ENCODE measurements at places on chromosomes 6 and 20.
A peak's percentile ranks its signal among the peaks of the same experiment; 100 is the strongest.

GRCh38 chr6:136035378-136036070, 184.0 kb downstream of the PDE7B start:
- DNase-seq: no peak

- DNase-seq: no peak
Observed at GRCh38 chr6:157679605-157680580, 143.2 kb upstream of the SNX9 start.

GRCh38 chr6:142746524-142746923, 198.5 kb downstream of the HIVEP2 start:
- no peak for DNase-seq

DNA sequence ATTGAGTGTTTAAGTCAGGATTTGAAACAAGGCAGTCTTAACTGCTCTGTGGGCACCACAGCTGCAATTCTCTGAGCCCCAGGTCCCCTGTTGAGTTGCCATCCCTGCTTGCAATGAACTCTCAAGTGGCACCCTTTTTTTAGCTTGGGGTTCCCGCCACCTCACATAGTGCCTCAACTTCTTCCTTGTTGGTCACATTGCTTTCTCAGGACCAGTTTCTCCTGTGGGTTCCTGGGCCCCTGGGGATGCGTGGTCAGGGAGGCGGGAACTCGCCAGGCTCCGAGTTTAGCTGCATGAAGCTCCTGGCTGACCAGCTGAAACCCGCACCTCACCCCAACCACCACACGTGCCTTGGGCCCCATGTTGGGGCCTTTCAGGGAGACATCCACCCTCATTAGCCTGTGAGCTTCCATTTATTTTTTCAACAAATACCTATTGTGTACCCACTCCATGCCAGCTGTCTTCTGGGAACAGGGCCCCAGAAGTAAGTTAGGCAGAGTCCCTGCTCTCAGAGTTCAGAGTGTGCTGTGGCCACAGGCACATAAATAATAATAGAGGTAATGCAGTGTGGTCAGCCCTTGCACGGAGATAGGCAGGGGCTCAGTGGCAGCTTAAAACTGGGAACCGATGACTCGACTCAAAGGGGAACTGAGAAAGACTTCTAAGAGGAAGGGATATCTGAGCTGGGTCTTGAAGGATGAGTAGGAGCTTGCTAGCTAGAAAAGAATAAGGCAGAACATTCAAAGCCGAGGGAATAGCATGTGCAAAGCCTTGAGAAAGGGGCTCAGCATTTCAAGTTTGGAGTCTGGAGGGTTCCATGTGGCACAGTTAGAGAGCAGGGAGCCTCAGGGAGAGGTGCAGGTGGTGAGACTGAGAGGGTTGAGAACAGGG, 33.9 kb upstream of the FAM83D start:
- DNase-seq: no peak

GRCh38 chr6:1619673-1620503, 10.2 kb downstream of the FOXC1 start:
- DNase-seq: no peak

DNA sequence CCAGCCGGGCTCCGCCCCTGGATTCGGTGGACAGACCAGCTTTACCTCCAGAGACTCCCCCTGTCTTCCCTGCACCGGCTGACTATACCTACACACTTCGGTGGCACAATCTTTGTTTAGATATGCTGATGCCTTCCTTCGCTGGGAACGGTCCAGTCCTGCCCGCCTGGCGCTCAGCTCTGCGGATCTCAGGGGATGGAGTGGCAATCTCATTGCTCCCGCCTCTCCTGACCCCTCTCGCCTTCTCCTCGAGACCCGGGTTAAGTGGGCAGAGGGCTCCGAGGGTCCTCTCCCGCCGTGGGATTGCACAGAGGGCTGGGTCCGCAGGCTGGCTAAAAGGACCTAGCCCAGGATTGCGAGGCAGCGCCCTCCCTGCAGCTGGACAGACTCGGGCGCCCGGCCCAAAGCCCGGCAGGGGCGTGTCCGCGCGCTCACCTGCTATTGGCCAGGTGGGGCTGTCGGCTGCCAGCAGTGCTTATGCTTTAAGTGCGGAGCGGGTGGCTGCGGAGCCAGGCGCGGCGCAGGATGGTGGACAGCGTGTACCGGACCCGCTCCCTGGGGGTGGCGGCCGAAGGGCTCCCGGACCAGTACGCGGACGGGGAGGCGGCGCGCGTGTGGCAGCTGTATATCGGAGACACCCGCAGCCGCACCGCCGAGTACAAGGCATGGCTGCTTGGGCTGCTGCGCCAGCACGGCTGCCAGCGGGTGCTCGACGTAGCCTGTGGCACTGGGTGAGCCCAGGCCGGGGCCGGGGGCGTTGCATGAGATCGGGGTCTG, at the start of gene GNMT:
Gene GNMT, plus strand, starts transcription at position 512 of the 777 bp plus-strand sequence. Its CDS starts 14 bp downstream, at position 526.
- peak; percentile 14 for DNase-seq

- no peak for DNase-seq
Observed at GRCh38 chr20:54061101-54061881, 9.1 kb downstream of the BCAS1 start.

DNA sequence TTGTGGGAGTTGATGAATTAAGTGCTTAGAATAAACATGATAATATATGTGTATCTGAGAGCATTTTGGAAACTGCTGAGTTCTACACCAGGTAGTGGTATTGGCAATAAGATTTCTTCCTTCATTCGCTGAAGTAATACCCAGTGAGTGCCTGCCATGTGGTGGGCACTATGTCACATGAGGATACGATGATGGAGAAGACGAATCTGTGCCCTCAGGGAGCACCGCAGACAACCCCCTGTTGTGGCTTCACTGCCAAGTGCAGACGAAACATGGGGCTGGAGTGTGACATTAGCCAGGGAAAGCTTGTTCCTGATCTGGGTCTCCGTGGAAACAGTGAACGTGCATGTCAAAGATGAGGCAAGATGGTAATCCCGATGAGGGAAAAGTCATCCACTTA, 7.9 kb downstream of the ZNF76 start:
- no peak for DNase-seq

DNA sequence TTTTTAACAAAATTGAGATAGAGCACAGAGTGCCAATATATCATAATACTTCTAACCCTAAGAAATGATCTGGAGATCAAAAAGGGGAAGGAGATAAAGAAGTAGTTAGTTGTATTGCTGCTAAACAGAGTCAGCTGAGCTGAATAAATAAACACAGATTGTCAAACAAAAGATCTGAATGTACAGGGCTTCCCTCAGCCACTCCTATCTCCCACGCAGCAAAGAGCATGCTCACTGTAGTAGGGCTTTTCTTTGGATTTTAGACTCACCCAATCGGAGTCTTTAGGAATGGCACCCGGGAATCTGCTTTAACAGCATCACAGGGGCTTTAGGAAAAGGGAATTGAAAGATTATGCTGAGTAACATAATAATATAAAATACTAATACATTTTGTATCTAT, 222.2 kb upstream of the STXBP5 start:
- DNase-seq: no peak

GRCh38 chr6:10268611-10269310, 146.1 kb downstream of the TFAP2A start:
- no peak for DNase-seq

- no peak for DNase-seq
Observed at GRCh38 chr20:25032065-25032477, 25.9 kb downstream of the ACSS1 start.

DNA sequence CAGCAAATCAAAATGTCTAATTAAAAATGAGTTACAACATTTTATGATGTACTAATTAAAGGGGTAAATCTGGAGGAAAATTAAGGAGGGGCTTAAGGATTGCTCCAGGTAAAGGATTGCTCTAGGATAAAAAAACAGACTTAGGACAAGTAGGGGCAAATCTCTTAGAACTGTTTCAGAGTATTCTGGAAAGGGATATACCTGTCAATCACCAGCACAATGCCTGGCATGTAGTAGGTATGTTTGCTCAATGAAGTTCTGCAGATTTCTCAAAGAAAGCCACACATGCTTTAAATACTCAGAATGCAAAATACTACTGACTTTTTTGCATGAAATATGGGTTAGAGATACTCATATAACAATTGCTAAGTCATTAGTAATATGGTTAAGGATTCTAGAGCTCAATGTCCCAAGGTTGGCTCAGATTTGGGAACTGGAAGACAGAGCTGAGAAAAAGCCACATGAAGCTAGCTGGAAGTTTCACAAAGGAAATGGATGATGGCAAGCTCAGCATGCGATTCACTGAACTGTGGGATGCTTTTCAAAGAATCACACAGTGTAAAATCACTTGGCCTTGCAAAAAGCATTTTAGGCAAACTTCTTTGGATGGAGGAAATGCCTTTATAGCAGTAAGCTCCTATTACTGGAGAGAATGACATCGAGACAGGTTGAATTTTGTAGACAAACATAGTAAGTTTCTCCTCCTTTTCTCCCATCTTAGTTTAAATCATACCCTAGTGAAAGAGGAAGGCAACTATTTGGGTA, 72.8 kb downstream of the MAP3K5 start:
- no peak for DNase-seq

- no peak for DNase-seq
Observed at GRCh38 chr20:59376109-59376841, 75.9 kb downstream of the EDN3 start.

GRCh38 chr6:15713325-15713724, 50.5 kb upstream of the DTNBP1 start:
- no peak for DNase-seq

GRCh38 chr6:154433477-154434241, 76.8 kb downstream of the CNKSR3 start:
- no peak for DNase-seq

GRCh38 chr20:50551288-50551687, 41.1 kb downstream of the PTPN1 start:
- DNase-seq: no peak

DNA sequence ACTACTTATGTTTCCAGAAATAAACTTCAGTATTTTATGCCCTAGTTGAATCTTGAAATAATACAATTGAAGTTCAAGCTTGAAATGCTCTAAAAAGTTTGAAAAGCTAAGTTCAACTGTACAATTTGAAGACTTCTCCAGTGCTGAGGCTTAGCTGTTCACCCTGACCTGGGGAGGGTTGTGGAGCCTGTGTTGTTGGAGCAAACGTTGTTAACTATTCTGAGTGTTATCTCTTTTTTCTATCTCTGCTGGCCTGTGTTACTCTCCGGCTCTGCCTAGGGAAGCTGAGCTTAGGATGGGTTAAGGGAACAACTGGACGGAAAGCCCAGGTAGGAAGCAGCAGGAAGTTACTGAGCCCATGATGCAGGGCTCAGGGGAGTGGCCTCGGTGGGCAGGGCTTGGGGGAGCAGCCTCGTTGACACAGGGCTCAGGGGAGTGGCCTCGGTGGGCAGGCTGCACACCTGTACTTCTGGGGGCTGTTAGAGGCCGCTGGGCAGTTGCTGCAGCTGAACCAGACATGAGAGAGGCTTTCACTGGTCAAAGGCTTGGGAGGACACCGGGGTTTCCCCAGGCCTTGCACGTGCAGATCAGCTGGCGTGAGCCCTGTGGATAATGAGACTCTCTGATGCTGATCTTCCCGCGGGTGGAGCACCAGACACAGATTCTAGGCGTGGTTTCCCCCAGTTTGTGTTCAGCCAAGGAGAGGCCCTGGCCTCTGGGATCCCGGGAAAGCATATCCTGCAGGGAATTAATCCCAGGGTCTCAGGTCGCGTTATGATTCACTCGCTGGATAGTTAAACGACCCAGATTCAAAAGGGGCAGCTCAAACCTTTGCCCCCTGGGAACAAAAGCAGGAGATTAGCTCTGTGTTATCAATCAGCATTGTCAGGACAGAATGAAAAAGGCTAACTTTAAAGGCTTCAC, 58.9 kb downstream of the ERMARD start:
- DNase-seq: no peak

- DNase-seq: no peak
Observed at GRCh38 chr6:131400779-131401496, 172.1 kb upstream of the ARG1 start.

DNA sequence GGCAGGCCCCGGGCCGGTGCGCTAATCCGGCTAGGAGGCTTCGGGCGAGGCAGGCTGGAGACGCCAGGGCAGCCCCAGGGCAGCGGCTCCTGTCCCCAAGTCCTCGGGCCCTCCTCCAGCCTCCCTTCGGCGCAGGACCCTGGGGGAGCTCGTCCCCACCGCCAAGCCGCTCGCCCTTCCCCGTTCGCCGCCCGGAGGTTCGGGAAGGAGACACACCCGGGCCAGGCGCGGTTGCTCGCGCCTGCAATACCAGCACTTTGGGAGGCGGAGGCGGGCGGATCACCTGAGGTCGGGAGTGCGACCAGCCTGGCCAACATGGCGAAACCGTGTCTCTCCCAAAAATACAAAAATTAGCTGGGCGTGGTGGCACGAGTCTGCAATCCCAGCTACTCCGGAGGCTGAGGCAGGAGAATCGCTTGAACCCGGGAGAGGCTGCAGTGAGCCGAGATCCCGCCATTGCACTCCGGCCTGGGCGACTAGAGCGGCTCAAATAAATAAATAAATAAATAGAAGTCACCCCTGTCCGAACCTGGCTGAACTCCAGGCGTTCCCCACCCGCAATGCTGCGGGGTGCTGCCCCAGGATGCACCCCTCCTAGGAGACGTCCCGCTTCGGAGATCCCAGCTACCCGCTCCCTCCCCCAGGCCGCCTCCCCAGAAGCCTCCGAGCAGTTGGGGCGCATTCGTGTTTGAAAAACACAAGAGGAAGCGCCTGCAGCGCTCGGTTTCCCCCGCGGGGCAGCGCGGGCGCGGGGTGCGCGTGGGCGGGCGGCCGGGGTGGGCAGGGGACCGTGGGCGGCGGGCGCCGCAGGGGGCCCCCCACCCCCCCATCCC, 27.5 kb downstream of the SERPINB9 start:
- no peak for DNase-seq

DNA sequence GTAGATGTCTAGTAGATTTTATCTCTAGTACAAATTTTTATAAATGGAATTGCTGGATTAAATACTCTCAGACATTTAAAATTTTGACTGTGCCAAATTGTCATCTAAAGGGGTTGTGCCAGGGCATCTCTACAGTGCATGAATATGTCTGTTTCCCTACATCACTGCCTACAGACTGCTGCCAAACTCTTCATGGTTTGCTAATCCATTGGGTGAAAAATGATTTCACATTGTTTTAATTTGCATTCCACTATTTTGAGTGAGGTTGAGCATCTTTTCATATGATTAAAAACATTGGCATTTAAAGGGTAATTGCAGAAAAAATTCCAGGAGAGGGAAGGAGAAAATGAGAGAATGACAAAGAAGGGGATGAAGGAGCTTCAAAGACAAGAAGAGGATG, 267.7 kb upstream of the RNF24 start:
- DNase-seq: no peak

DNA sequence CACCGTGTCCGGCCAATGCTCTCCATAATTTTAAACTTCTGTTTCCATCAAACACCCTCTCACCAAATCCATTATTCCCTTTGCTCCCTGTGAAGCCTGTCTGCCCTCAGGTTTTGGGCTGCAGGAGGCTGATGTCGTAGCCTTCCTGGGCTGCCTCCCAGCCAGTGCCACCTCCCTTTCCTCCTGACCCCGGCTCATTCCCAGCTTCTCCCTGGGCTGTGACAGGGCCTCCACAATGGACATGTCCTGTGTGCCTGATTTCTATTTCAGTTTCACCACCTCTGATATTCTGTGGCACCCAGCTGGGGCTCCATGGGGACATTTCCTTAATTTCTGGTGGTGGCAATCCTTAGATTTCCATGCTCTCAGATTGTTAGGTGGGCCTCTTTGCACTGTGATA, 28.8 kb downstream of the IL20RA start:
- no peak for DNase-seq
